ENCODE measurements at places on chromosomes 2 and 18.

- no peak for DNase-seq
These were observed 16.4 kb upstream of the CYP1B1 start for GRCh38 chr2:38092196-38092902.

DNA sequence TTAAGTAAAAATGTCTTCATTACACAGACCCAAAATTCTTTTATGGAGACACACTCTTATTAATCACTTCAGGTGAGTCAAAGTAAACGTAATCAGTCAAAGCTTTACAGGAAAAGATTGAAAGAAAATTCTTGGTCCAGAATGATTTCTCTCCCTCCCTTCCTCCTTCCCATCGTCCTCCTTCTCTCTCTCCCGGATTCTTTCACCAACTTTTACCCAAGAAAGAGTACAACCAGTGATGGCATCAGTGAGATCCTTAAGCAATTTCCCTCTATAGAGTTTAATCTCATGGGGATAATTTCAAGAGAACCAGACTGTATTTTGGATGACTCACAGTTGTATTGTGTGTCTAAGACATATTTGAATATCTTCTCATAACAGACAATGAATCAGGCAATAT lies 258.1 kb downstream of the ALK start:
- peak; percentile 15 for DNase-seq

GRCh38 chr2:107584577-107584976 lies 242.1 kb upstream of the RGPD4 start:
- DNase-seq: no peak

- DNase-seq: no peak
These were observed 1168.2 kb upstream of the ZEB2 start for GRCh38 chr2:145688156-145688555.

DNA sequence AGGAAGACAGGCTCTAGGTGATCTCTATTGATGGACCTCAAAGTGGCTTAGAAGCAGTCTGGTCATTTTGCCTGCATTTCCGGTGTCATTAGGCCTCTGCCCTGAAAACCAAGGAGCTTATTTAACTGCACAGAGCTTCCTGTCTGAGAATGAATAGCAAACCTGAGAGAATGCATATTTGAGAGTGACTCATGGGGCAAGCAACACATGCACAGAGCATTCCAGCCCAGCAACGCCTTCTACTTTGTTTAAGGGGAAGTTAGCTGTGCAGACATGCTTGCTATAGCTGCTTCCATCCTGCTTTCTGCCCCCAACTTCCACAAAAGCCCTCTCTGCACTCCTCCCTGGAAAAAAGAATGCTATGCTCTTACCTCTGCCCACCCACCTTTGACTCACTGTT lies 232.8 kb downstream of the GRB14 start:
- peak; percentile 20 for DNase-seq

DNA sequence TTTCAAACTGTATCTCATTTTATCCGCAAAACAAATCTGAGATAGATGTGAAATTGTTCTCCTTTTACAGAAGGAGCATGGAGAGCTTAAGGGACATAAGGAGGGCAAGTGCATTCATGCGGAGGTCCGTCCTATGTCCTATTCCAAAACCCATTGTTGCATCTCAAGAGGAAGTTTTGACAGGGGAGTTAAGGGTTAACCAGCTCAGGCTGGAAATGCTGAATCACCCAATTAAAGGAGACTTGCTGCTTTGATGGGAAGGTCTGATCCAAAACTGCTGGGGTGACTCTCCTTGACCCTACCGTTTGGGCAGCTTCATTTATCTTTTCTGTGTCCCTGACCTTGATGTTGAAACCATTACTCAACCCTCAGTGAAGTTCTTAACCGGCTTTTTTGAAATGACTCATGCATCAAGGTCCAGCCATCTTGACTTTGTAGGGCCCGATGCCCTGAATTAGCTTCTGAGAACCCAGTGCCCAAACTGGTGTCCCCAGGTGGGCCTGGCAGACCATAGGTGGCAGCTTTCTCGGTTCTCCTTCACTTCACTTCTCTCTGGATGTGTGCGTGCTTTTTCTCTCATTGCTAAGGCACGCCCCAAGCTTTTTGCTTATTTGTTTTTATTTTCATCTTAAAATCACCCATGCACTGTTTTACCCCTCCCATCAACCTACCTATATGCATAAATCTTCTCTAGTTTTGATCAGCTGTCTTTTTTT lies 15.9 kb upstream of the TXNDC2 start:
- DNase-seq: peak; percentile 7

DNA sequence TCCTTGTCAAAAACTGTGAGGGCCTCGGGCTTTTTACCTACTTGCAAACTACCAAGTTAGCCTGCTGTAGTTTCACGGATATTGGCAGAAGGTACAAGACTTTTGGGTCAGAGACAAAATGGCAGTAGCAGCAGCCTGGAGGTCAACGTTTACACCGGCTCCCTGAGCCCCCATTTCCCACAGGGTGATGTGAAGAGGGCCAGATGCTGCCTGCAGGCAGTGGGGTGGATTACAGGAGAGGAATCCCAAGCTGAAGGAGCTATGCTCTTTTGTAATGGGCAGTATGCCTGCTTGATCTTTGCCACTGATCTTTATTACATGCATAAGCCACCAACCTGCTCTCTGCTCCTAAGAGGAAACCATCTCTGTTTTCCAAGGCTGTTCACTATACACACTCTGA lies 29.5 kb upstream of the SP5 start:
- no peak for DNase-seq

DNA sequence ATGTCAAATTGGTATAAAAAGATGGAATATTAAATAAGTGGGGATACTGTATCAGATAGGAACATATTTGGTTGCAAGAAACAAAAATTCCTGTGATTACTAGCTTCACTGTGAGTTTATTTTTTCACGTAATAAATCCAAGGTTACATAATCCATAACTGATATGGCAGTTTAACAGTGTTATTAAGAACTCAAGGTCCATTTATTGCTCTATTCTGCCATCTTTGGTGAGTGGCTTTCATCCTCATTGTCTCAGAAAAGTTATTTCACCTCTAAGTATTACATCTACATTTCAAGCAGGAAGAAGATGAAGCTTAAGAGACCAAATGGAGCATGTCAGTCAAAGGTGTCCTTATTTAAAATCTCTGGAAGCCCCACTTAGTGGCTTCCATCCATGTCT lies 37.2 kb downstream of the YIPF4 start:
- DNase-seq: no peak

- DNase-seq: no peak
These were observed 10.1 kb downstream of the AMER3 start for GRCh38 chr2:130765464-130765863.

DNA sequence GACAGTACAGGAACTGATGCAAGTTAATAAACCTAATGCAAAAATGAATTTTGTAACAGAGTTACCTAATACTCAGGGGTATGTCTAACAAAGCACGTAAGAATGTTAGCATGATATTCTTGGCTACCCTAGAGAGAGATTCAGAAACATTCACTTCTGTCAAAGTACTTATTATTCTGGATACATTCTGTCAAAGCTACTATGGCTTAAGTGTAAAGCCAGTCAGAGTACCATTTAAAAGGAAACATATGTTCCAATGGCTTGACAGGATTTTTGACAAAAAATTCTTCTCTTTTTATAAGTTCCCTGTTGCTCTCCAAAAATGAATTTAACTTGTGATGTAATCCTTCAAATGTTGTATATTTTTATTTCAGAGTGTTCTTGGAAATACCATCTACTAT lies 85.5 kb downstream of the PIGN start:
- DNase-seq: no peak

DNA sequence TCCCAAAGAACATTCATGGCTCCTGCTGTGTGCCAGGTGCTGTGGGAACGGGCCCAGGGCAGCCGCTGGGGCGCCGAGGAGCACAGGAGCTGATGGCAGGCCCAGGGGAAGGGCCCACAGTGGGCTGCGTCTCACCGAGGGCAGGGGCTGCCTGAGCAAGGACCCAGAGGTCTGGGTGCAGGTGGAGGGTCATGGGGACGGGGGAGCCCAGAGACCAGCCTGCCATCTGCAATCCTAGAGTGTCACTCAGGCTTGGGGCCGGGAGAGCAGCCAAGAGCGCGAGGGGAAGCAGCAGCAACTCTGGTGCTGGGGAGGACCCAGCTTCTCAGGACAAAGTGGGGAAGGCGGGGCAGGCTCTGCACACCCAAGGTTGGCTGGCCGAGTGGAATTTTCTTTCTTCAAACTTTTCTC lies 207.4 kb downstream of the HDAC4 start:
- DNase-seq: no peak

DNA sequence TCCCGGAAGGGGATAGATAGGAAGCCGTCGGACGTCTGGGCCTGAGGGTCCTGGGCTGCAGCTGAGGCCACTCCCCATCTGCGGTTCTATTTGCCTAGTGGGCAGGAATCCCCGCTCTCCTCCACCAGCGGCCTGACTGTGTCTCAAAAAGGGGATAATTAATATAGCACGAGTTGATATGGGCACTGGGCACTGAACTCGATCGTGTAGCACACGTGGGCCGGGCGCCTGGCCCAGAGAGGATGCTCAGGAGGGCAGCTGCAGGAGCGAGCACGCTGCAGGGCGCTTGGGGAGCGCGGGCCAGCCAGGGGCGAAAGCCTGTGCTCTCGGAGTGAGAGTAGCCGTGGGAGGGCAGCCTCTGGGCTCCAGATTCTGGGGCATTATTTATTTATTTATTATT lies 8.8 kb upstream of the GBX2 start:
- DNase-seq: no peak

DNA sequence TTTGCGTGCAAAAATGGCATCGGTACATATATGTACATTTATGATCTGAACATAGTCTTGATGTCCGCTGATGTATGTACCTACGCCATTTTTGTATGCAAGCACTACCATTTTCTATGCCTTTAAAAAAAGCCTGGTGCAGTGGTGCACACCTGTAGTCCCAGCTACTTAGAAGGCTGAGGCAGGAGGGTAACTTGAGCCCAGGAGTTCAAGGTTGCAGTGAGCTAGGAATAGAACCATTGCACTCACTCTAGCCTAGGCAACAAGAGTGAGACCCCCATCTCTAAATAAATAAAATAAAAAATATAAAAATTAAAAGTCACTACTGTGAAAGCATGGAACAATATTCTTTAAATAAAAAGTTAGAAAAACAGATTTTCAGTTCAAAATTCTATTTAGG lies 16.7 kb downstream of the RAB1A start:
- no peak for DNase-seq

- DNase-seq: no peak
These were observed 7.4 kb upstream of the B3GNT7 start for GRCh38 chr2:231387904-231388724.

DNA sequence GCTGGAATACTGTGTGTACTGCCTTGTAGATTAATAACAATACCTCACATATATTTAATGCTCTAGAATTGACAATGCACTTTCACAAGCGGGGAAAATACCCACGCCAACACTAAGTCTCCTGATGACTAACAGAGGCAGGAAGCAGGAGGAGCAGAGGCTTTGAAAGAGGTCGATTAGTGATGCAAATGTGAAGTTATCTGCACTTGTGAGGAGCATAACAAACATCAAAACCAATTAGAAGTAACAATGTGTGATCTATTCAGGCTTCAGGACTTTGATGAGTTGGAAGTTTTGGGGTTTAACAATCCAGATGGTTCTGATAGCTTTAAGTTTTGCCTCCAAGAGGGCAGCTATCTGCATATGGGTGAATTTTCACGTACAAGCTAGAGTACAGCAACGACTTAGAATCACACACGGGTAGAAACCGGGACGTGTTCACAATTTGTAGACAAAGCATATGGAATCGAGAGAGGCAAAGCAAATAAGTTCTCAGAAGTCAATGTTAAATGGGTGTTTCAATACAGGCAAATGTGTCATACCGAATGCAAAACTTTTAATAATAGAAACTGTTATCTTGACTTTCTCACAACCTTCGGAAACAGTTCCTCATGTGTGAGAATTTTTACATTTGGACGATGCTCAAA lies 114.5 kb downstream of the METTL8 start:
- no peak for DNase-seq

DNA sequence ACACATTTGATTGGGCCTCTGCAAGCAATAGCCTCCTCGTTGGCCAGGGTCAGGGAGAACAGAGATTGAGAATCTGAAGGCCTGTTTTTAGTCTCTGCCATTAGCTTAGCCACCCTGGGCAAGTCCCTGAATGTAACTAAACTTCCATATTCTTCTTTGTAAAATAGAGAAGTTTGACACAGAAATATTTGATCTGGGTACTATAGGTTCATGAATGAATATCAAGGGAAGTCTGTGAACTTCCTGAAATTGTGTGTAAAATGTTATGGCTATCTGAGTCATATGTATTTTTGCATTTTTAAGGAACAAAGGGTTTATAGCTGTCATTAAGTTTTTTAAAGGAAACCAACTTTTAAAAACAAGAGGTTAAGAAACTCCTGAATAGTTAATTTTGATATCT lies 23.2 kb downstream of the RND3 start:
- no peak for DNase-seq

GRCh38 chr2:105121434-105121833 lies 83.6 kb downstream of the MRPS9 start:
- DNase-seq: no peak

GRCh38 chr2:135893374-135893794 lies 17.1 kb upstream of the MCM6 start:
- no peak for DNase-seq

DNA sequence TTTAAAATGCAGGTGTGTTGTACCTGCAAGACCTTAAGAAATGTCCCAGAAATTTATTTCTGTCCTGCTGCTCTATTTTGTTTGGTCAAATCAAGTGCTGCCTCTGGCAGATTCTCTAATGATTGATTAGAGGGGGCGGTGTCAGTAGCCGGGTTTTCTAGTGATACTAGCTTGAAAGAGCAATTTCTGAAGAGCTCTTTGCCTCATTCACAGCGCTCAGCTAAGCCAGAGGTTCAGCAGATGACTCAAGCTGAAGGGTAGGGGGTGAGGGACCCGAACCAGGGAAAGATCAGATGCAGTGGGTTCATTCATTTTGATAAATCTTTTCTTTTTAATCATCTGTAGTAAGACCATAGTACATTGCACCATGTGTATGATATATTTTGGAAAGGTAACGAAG lies 15.0 kb downstream of the ZBTB7C start:
- DNase-seq: no peak

- DNase-seq: no peak
These were observed 101.9 kb upstream of the SMIM21 start for GRCh38 chr18:75529394-75529793.

GRCh38 chr2:40256649-40257048 lies 195.2 kb downstream of the SLC8A1 start:
- no peak for DNase-seq

- no peak for DNase-seq
These were observed 94.8 kb downstream of the MYCN start for GRCh38 chr2:16034975-16035746.

DNA sequence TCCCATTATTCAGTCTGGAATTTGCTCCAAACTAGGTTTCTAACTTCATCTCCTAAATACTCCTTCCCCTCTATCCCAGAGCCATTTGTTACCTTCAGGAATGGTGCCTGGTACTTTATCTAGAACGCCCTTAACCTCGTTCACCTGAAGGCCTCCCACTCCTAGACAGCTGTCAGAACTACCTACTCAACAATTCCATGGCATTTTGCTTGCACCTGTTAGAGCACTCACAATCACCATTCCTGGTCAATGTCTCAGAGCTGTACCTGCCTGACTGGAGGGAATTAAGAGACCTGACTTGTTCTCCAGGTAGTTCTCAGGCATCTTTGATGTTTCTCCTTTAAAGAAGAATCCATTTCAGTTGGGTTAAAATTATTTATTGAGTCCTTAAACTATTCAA lies 88.9 kb downstream of the GAREM1 start:
- no peak for DNase-seq

GRCh38 chr2:191506515-191506914 lies 171.4 kb upstream of the NABP1 start:
- DNase-seq: no peak

GRCh38 chr2:188381614-188382013 lies 89.9 kb downstream of the GULP1 start:
- peak; percentile 82 for DNase-seq
